Left renal cortex interstitium (tissue), 4 donors: ENCODE measurements at places on chromosomes 7 and 10. TPM values are rescaled to one million over a fixed set of nuclear protein-coding genes. Genes with fewer than 3 reads are reported as not detected.

DHX32 gene
- 23.2 TPM for polyA plus RNA-seq

UCN3 gene
- 3.3 TPM for polyA plus RNA-seq

FEZF1 gene
- polyA plus RNA-seq, result not detected

PVRIG gene
- polyA plus RNA-seq, result 12.5 TPM

CACNA2D1 gene
- polyA plus RNA-seq, result 23.0 TPM

ABCB4 gene
- 2.8 TPM for polyA plus RNA-seq

ATG9B gene
- polyA plus RNA-seq, result 2.1 TPM
